ENCODE measurements at places on chromosomes 1 and 21.
A peak's percentile ranks its signal among the peaks of the same experiment; 100 is the strongest.

DNA sequence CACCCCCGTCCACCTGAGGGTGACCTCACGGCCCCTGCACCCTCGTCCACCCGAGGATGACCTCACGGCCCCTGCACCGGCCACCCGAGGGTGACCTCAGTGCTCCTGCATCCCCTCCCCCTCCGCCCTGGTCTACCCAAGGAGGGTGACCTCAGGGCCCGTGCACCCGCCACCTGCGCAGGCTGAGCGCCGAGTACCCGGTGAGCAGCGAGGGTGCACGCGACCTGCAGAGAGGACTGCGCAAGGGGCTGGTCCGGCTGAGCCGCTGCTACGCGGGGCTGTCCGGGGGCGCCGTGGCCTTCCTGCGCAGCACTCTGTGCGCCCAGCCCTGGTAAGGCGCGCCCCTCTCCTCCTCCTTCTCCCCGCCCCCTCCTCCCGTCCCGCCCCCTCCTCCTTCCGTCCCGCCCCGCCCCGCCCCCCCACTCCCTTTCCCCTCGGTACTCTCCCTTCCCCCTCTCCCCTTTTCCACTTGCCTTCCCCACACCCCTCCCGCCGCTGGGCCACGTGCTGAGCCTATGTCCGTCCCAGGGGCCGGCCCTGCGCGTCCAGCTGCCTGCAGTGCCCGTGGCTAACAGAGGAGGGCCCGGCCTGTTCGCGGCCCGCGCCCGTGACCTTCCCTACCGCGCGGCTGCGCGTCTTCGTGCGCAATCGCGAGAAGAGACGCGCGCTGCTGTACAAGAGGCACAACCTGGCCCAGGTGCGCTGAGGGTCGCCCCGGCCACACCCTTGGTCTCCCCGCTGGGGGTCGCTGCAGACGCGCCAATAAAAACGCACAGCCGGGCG lies 28.4 kb downstream of the TRIM11 start:
- peak; percentile 53 for DNase-seq

- no peak for DNase-seq
Measured at GRCh38 chr1:109776206-109776835, 12.6 kb upstream of the EPS8L3 start.

- DNase-seq = no peak
Measured at GRCh38 chr1:6014130-6014999, 22.1 kb upstream of the NPHP4 start.

GRCh38 chr1:215637041-215637573 lies 70.0 kb downstream of the KCTD3 start:
- no peak for DNase-seq

- no peak for DNase-seq
Measured at GRCh38 chr1:11158291-11158690, 30.9 kb upstream of the ANGPTL7 start.

GRCh38 chr21:40696246-40696645 lies 150.7 kb downstream of the DSCAM start:
- no peak for DNase-seq

DNA sequence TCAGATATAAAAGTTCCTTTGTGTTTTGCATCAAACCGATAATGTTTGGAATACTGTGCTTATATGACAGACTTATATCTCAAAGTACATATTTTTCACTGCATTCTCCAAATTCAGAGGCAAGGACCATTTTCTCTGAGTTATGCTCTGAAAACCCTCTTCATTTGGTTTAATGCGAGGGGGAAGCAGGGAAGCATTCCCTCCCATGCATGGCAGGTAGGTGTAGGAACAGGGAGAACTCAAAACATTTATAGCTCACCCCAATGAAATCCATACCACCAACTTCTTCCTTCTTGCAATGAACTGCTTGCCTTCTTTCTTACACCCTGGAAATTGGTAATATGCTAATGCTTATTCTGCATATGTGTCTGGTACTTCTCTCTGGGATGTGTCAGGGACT lies 10.7 kb upstream of the ERICH3 start:
- no peak for DNase-seq

- no peak for DNase-seq
Measured at GRCh38 chr21:42247716-42248115, 28.8 kb downstream of the ABCG1 start.

DNA sequence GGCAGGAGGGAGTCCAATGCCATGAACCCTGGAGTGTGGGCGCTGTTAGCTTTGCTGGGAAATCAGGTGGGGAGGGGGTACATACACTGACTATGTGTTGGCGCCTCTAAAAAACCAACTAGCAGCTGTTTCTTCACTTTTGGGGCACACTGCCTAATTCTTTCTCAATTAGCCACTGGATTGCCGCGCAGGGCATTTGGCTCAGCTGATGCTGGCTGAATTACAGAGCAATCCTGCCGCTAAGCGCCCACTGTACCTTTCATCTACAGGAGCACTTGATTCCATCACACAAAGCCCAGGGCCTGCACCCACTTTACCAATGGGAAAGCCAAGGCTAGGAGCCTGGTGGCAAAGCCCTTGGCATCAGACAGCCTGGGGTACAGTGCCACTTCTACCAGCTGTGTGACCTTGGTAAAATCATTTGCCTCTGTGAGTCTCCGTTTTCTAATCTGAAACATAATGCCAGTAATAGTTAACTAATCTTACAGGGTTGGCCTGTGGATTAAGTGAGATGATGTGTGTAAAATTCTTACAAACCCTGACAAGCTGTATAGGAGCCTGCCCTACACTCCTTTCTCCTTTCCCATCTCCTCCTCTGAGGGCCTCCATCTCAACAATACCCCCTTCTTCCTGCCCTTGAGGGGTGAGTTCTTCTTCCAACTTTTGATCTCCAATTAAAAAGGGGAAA lies 59.0 kb downstream of the UBE2T start:
- DNase-seq = no peak

DNA sequence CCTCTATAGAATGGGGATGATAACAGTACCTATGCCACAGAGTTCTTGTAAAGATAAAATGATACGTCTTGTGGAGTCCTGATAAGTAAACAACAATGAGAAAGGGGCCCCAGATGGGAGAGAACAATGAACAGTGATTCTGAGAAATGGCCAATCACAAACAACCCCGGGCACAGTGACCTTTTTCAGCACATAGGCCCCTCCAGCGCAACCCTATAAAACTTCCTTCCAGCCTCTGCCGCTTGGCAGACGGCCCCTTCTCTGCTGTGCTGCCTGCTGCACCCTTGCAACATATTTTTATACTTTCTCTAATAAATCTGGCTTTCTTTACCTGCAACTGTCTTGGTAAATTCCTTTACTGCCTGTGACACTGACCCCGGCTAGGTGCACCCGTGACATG lies 8.9 kb downstream of the RCAN1 start:
- DNase-seq = no peak

DNA sequence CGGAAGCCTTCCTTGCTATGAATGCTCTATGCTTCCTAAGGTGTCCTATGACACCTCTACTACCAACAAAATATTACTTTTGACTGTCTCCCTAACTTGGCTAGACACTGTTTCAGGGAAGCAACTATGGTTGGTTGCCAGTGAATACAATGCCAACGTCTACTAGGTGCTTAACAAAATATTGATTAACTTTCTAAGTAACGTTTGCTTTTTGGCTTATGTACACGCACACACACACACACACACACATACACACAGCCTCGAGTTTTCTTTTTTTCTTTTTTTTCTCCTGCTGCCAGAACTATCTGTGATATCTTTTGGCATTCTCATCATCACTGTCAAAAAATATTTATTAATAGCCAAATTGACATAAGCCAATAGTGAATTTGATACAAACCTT lies 864.0 kb downstream of the PLA2G4A start:
- no peak for DNase-seq

DNA sequence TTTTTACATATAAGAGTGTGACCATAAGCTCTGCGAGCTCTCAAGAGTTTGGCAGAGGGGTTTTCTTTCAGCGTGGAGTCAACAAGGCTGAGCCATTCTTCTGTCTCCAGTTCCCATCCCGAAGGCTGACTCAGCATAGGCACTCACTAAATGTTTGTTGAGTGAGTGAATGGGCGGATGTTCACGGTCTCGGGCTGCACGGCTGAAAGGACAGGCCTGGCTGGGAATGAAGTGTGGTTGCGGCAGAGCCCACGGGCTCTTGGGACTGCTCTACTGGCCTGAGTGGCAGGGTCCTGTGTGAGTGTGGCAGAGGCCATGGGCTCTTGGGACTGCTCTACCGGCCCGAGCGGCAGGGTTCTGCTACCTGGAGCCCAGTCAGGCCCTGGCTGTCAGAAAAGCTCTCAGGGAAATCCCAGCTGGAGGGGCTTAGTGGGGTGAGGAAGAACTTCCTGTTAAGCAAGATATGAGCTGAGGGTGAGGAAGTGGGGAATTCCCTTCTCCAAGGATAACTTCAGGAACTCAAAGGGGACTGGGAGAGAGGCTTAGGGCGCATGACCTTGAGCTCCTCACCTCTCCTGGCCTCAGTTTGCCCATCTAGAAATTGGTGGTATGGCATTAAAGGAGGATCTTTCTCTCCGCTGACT lies 56.6 kb upstream of the C1orf174 start:
- no peak for DNase-seq

- DNase-seq = no peak
Measured at GRCh38 chr1:30721812-30722537, 1.4 kb downstream of the MATN1 start.

DNA sequence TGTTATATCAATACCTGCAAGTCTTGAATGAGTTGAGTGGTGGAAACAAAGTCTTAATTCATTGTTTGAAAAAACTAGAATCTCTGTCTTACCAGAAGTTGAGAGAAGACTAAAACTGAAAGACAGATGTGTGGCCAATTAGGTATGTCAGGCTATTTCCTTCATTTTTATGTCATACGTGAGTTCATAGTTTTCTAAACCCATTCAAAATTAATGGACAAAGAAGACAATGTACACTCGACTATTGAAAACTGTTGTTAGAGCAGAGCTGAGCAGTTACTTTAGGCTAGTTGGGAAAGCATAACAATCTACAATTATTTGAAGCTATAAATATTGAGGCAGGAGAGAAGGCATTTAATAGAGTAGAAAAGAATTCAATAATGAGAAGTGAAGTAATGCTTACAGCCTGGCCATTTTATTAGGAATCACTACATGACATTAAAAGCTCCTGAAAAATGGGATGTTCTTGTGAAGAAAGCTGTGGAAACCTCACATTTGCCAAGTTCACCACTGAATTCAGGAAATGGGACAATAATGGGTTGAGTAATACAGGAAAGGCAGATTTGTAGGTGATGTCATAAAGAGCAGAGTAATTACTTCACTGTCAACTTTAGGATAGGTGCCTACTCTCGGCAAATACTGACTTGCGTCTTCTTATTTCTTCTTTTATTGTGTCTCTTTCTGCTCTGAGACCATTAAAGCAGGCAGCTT lies 204.4 kb downstream of the PLA2G4A start:
- DNase-seq = no peak

DNA sequence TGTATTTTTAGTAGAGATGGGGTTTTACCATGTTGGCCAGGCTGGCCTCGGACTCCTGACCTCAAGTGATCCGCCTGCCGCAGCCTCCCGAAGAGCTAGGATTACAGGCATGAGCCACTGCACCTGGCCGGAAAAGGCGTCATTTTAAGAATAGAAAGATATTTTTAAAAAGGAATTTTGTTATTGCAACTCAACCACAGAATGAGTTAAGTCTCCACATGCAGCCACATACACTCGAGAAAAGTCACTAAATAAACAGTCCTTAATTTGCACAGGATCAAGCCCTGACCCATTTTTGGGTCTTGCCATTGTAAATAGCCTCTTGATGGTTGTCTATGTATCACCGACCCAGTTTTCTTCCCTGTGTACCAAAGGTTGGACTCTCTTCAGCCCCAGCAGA lies 85.5 kb downstream of the FBXO2 start:
- DNase-seq = no peak

DNA sequence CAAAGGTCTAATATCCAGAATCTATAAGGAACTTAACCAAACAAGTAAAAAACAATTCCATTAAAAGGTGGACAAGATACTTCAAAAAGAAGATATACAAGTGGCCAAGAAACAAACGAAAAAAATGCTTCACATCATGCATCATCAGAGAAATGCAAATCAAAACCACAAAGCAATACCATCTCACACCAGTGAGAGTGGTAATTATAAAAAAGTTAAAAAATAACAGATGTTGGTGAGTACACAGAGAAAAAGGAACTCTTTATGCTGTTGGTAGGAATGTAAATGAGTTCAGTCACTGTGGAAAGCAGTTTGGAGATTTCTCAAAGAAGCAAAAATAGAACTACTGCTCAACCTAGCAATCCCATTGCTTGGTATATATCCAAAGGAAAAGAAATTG lies 218.6 kb downstream of the SLC44A5 start:
- no peak for DNase-seq

GRCh38 chr21:42670884-42671283 lies 17.5 kb downstream of the PDE9A start:
- no peak for DNase-seq
